Fibroblast of the aortic adventitia (primary cell): ENCODE measurements at places on chromosomes 5 and 9. TPM values are rescaled to one million over a fixed set of nuclear protein-coding genes. Genes with fewer than 3 reads are reported as not detected.

RGS7BP gene
- 0.72 and 1.1 TPM in 2 replicates for total RNA-seq

MYMK gene
- total RNA-seq, result not detected in 2 replicates

ELOVL7 gene
- 0.18 TPM in 1 of 2 replicates, not detected in the other for total RNA-seq

UBAP1 gene
- total RNA-seq, result 27.5 and 57.1 TPM in 2 replicates

SCGB3A2 gene
- total RNA-seq, result not detected in 2 replicates

ITGA2 gene
- 9.1 and 171 TPM in 2 replicates for total RNA-seq

WDR31 gene
- 0.33 and 2.4 TPM in 2 replicates for total RNA-seq

PSD2 gene
- 0.08 TPM in 1 of 2 replicates, not detected in the other for total RNA-seq

ZCCHC9 gene
- 26.5 and 30.8 TPM in 2 replicates for total RNA-seq

TXNDC8 gene
- total RNA-seq, result not detected in 2 replicates

RNF44 gene
- 3.1 and 4.8 TPM in 2 replicates for total RNA-seq

CD14 gene
- total RNA-seq, result 0.36 and 4.4 TPM in 2 replicates

LCN1 gene
- total RNA-seq, result not detected in 2 replicates

SPATA31C1 gene
- not detected in 2 replicates for total RNA-seq

LCN6 gene
- not detected in 2 replicates for total RNA-seq

IL9 gene
- total RNA-seq, result not detected in 2 replicates

OCLN gene
- total RNA-seq, result 1.1 and 3.0 TPM in 2 replicates

DOLK gene
- total RNA-seq, result 17.6 and 27.4 TPM in 2 replicates

PDGFRB gene
- 111 and 180 TPM in 2 replicates for total RNA-seq
